ENCODE measurements at places on chromosomes 5 and 9.

DNA sequence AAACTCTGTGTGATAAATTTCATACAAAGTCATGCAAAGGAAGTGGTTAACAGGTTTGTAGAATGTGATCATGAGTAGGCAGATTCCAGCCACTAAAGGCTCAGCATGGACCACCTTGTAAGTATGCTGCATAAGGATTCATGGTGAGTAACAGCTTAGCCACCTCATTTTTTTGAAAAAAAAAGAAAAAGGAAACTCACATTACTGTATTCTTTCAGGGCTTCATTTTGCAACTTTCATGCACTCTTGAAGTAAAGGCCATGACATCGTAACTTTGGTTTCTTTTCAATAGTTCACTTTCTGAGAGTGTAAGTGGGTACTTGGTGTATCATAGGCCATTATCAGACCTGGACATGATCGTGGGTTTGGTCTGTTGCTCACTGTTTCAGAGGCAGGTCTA is 175.1 kb downstream of the PCSK1 start:
- DNase-seq = no peak

DNA sequence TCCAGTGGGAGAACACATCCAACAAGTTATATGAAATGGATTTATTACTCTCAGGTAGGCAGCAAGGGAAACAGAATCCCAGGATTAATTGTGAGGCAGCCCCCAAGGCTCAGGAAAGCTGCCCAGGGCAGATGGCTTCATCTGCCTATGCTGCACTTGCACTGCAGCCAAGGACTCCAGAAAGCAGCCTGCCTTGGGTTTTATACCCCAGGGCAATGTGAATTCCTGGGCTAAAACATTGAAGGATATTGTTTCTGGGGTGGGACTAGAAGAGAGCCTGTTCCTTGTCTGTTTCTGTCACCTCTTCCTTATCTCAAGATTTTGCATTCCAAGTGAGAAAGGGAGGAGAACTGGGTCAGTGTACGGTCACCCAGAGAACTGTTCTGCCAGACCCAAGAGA is 8.8 kb upstream of the CCL27 start:
- no peak for DNase-seq

DNA sequence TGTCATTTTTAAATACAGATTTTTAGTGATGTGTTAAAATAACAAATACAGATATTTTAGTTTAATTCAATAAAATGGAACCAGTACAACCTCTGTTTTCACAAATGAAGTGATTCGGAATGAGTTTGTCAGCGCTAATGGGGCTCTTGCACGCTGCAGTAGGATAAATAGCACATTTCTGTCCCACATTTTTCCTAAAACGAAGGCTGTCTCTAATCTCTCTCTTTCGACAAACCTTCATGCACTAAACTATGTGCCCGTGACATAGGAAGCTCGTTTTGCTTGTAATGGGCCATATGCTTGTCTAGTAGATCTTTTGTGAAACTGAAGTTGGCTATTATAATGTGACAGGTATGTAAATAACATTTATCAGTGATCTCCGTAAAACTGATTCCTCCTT is 100.5 kb downstream of the INIP start:
- no peak for DNase-seq

GRCh38 chr9:98006127-98006796 is 23.1 kb downstream of the ANP32B start:
- DNase-seq = no peak

DNA sequence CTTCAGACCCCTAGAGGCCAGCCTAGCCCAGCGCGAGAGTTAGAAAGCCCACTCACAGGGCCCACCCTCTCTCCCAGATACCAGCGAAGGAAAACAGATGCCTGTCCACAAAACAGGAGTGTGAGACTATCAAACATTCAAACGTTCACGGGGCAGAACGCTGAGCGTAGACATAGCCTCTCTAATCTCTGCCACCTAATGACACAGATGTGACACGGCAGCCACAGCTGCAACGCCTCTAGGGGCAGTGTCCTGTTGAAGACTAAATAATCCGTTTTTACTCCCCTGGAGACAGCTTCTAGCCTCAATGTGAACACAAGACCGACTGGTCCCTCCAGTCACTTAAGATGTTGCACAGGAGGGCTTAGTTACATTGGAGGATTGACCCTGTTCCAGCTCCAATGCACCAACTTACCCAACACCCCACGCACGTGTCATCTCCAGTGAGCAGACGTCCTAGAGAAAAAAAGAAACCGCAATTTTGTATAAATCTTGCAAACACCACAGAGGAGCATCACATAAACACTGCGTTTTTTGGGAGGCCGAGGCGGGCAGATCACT is 14.3 kb downstream of the DIPK1B start:
- peak; percentile 56 for DNase-seq

- no peak for DNase-seq
These were observed 15.6 kb downstream of the FOXI1 start for GRCh38 chr5:170121321-170121720.

- no peak for DNase-seq
These were observed 72.9 kb downstream of the RFK start for GRCh38 chr9:76321195-76321828.

DNA sequence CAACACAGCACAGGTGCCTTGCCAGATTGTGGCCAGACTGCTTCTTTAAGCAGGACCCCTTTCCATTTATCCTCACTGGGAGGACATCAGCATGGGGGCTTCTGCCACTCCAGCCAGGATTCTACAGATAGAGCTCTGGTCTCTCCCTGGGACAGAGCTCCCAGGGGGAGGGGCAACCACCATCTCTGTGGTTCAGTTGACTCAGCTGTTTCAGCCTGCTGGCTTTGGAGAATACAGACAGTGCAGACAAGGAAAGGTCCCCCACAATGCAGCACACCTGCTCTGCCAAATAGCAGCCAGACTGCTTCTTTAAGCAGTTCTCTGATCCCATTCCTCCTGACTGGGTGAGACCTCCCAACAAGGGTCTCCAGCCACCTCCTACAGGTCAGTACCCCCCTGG is 132.8 kb downstream of the OR2K2 start:
- no peak for DNase-seq

GRCh38 chr9:133980864-133981588 is 11.1 kb downstream of the VAV2 start:
- no peak for DNase-seq

- no peak for DNase-seq
These were observed 355.3 kb downstream of the PRELID2 start for GRCh38 chr5:145479857-145480256.

GRCh38 chr9:138095813-138096518 is 218.4 kb downstream of the CACNA1B start:
- no peak for DNase-seq

GRCh38 chr5:101534491-101535110 is 631.5 kb upstream of the ST8SIA4 start:
- no peak for DNase-seq

- DNase-seq = peak; percentile 39
These were observed 31.8 kb downstream of the SEC61B start for GRCh38 chr9:99253772-99254431.

DNA sequence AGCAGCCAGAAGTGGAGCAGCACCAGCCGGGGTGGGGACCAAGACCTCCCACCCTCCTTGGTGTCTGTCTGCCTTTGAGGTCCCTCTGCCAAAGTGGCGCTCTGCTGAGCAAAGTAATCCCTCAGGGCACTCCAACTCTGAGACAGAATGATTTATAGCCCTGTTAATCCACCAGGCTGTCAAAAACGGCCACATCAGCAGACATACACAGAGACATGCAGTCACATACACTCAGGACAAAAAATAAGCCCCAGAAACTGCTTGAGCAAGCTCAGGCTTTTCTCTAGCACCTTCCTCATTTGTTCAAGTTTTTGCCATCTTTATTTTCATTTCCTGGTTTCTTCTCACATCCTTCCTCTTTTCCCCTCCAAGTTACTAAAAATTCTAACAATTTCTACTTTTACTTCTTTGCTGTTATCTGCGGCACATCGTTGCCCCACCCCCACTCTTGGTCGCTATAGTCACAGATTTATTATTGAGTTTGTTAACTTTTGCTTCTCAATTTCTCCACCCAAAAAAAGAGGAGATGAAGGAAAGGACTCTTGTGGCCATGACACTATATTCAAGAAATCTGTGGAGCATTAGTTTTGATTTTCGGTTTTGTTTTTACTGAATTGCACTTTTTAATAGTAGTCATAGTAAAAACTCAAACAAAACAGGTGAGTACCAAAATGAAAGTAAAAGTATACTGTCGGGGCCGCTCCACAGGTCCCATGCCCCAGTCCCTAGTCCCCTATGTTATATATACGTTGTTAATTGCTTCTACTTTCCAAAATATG is 17.4 kb upstream of the ADRB2 start:
- DNase-seq = no peak

DNA sequence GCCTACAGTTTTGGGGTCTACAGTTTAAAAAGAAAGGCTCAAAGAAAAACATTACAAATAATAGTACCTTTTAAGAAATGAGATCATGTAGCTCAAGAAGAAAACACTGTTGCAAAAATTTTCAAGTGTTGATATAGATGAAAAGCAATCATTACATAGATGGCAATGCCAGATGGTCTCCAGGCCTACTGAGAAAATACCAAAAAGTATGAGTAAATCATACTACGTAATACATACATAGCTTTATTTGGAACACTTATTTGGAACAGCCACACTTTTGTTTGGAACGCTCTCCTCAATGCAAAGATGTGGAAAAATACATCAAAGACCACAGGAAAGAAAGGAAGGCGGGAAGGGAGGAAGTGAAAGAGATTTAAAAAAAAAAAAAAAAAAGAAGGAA is 44.1 kb downstream of the MARCHF11 start:
- DNase-seq = no peak

DNA sequence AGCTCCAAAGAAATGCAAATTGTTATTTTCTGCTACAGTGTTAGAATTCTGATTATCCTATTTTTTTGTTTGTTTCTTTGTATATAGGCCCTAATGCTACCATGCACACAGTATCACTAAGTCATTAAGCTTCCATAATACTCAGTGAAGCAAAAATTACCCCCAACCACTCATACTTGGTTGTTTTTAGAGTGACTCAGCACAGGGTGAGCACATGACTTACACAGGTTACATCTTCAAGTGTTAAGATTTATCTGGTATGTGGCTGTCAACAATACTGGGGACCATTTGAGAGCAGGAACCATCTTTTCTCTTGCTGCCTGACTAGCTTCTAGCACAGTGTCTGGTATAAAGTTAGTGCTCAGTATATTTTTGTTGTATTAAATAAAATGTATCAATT is 255.8 kb upstream of the SLC24A2 start:
- no peak for DNase-seq

- no peak for DNase-seq
These were observed 9.7 kb upstream of the NEK6 start for GRCh38 chr9:124248066-124248465.

GRCh38 chr5:115413651-115414050 is 117.2 kb upstream of the CCDC112 start:
- DNase-seq = no peak

- no peak for DNase-seq
These were observed 21.8 kb downstream of the ANKRD31 start for GRCh38 chr5:75214928-75215327.

- DNase-seq = no peak
These were observed 1.0 kb downstream of the TBC1D2 start for GRCh38 chr9:98254228-98255060.

DNA sequence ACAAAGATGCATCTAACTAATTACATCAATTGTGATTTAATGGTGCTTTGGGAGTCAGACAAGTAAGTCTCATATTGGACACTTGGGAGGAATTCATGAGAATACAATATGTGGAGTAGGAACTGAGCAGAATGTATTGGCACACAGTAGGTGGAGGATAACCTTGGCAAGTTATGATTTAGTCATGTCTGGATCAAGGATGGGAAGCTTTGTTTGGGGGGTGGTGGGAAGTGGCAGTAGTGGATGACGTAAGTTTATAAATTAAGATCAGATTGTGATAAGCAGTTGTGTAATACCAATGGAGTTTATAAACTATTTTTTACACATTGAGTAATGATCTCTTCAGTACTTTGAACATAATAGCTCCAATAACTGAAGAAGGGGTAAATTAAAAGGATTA is 67.0 kb downstream of the SGCD start:
- DNase-seq = no peak

GRCh38 chr9:20884985-20885593 is 146.4 kb downstream of the HACD4 start:
- DNase-seq = peak; percentile 47

DNA sequence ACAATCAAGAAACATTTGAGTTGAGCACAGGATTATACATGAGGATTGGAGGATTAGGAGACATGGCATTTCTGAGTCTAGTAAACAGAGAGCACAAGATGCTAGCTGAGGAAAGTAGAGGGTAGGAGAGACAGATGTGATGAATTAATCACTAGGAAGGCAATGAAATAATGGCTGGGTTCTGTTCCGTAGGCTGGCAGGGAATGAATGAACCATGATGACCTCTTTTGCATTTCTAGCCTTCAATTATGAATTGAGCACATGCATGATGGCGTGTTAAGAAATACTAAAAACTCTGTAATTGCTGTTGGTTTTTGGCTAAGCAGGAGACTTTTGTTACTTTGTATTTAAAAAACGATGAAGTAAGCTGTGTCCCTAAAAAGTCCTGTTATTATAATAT is 420.0 kb upstream of the TLE4 start:
- DNase-seq = no peak

DNA sequence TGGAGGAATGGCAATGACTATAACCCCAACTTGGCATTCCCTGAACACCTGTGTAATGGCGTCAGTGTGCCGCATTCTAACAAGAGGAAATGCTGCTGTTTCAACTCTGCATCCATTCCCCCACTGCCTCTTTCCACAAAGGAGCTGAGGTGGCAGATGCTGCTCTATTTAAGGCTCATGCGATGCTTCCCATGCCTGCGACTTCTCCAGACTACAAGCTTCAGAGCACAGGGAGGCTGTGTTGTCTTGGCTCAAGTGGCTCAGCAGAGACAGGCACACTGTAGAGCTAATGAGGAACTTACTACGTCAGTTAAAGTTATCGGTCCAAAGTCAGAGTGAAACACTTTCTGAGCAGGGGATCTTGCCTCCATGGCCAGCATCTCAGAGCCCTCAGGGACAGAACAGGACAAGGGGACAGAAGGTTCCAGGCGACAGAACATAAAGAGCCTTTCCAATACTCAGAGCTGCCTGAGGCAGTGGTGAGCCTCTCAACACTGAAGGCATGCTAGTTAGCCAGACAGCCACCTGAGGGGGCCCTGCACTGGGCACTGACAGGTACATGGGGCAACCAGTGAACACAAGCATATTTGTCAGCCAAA is 21.8 kb downstream of the TNIP1 start:
- DNase-seq = no peak

GRCh38 chr5:80254767-80255430 is 949 bp downstream of the SERINC5 start:
- no peak for DNase-seq

DNA sequence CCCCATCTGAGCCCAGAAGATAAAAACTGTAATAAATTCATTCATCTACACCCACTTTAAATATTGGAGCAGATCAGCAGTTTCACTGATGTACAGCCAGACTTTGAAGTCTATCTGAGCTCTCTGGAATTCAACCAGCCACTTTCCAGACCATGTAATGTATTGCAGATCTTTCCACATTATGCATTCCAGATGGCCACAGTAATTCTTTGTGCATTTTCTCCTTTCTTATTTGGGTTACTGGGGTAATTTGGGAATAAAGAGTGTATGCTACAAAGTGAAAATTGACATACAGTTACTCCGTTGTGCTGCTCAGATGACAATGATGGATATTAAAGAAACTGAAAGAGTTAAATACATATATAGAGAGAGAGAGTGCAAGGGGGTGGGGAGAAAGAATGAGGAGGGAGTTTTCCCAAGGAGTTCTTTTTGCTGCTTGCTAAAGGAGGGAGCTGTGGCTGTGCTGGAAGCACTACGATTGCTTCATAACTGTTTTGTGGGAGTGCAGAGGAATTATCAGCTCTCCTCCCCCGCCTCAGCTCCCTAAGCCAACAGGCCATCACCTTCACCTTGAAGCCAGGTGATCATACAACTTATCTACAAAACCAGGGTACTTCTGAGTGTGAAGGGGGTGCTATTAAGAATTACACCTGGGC is 152.8 kb downstream of the GAS1 start:
- DNase-seq = no peak
